ENCODE measurements at places on chromosomes 5 and 9. TPM values are rescaled to one million over a fixed set of nuclear protein-coding genes. Genes with fewer than 3 reads are reported as not detected.

- no peak overlapping the region for H3K4me3 ChIP-seq
- no peaks in the 10 kb centered on the region for H3K4me1 ChIP-seq
- H3K27ac ChIP-seq: no peak overlapping the region
These were observed 36.4 kb upstream of the DAB2 start for GRCh38 chr5:39461007-39461682.

- DNase-seq: peak; percentile 33
- no peaks in the 10 kb centered on the region for H3K27me3 ChIP-seq
- no peaks in the 10 kb centered on the region for H3K4me1 ChIP-seq
- H3K4me3 ChIP-seq: peak overlapping the region; percentile 60
- peak overlapping the region; percentile 57 for H3K27ac ChIP-seq
These were observed 503 bp downstream of the SEMA4D start for GRCh38 chr9:89497257-89497963.

DNA sequence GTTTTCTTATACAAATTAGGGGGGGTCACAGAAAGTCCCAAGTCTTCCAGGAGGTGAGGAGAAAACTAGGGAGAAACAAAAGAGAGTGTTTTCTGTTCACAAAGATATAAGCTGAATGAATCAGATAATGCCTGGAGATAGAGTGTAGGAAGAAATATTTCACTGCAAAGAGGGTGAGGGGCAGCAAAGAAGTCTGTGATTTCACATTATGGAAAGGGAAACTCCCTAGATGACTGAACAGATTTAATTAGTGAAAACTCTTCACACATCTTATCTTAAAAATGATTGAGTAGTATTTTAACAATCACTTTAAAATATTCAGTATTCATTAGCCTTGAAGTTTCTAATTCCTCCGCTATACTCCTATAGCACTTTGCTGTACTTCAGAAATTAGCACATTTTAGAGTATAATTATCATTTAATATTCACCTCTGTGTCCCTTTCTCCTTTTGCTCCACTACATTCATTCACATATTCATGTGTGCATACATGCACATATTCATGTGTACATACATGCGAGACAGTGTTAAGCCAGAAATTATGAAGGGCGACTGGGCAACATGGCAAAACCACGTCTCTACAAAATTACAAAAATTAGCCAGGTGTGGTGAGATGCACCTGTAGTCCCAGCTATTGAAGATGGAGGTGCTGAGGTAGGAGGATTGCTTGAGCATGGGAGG is 332.2 kb downstream of the HTR1A start:
- H3K27me3 ChIP-seq: no peaks in the 10 kb centered on the region
- H3K36me3 ChIP-seq: no peaks in the 10 kb centered on the region
- no peak for DNase-seq
- H3K4me3 ChIP-seq: no peak overlapping the region
- no peak overlapping the region for H3K27ac ChIP-seq

DNA sequence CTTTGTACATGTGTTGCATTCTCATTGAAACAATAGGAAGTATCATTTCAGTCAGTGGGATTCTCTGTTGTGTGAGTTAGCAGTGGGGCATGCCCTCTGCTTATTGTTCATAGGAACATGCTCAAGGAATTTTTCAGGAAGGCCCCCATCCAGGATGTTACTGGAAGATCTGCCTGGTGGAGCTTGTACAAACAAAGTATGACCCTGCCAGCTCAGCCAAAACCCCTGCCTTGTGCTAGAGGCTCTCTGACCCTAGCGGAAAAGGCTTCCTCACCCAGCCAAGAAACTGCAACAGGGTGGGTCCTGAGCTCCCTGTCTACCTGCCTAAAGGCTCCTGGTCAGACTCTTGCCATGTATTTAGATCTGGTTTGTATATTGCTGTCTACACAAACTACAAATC is 43.2 kb downstream of the MRRF start:
- no peaks in the 10 kb centered on the region for H3K4me1 ChIP-seq
- DNase-seq: no peak
- H3K4me3 ChIP-seq: no peak overlapping the region
- H3K27me3 ChIP-seq: no peaks in the 10 kb centered on the region
- no peak overlapping the region for H3K27ac ChIP-seq

- H3K4me1 ChIP-seq: peaks cover 21% of the 10 kb centered on the region
- H3K4me3 ChIP-seq: peak overlapping the region; percentile 33
- H3K27me3 ChIP-seq: no peaks in the 10 kb centered on the region
- no peaks in the 10 kb centered on the region for H3K36me3 ChIP-seq
- H3K27ac ChIP-seq: peak overlapping the region; percentile 61
- no peak for DNase-seq
These were observed 648 bp upstream of the NSMF start for GRCh38 chr9:137459601-137460362.

GRCh38 chr5:116453988-116454411 is 120.6 kb downstream of the SEMA6A start:
- no peak overlapping the region for H3K4me3 ChIP-seq
- H3K27me3 ChIP-seq: no peaks in the 10 kb centered on the region
- no peaks in the 10 kb centered on the region for H3K4me1 ChIP-seq
- H3K27ac ChIP-seq: no peak overlapping the region
- no peak for DNase-seq

DNA sequence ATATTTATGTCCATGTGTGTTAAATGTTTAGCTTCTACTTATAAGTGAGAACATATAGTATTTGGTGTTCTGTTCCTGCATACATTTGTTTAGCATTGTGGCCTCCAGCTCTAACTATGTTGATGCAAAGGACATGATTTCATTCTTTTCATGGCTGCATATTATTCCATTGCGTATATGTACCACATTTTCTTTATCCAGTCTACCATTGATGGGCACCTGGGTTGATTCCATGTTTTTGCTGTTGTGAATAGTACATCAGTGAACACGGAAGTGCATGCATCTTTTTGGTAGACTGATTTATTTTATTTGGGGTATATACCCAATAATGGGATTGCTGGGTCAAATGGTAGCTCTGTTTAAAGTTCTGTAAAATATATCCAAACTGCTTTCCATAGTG is 359.0 kb downstream of the SLCO4C1 start:
- H3K4me3 ChIP-seq: no peak overlapping the region
- H3K27me3 ChIP-seq: no peaks in the 10 kb centered on the region
- H3K27ac ChIP-seq: no peak overlapping the region
- H3K4me1 ChIP-seq: no peaks in the 10 kb centered on the region
- no peaks in the 10 kb centered on the region for H3K36me3 ChIP-seq

GRCh38 chr9:27278374-27278773 is 18.6 kb downstream of the EQTN start:
- no peak overlapping the region for H3K27ac ChIP-seq
- no peaks in the 10 kb centered on the region for H3K36me3 ChIP-seq
- H3K27me3 ChIP-seq: no peaks in the 10 kb centered on the region
- H3K4me1 ChIP-seq: no peaks in the 10 kb centered on the region

GRCh38 chr5:65290677-65291076 is 191.0 kb downstream of the ADAMTS6 start:
- H3K27ac ChIP-seq: no peak overlapping the region
- H3K4me1 ChIP-seq: no peaks in the 10 kb centered on the region
- no peaks in the 10 kb centered on the region for H3K36me3 ChIP-seq
- no peak for DNase-seq
- H3K27me3 ChIP-seq: no peaks in the 10 kb centered on the region

GRCh38 chr5:16464664-16465543 is 696 bp downstream of the ZNF622 start:
- H3K27me3 ChIP-seq: no peaks in the 10 kb centered on the region
- H3K4me3 ChIP-seq: peak overlapping the region; percentile 98
- H3K27ac ChIP-seq: peak overlapping the region; percentile 86
- peaks cover 6% of the 10 kb centered on the region for H3K36me3 ChIP-seq

GRCh38 chr5:518721-519120 is 5.5 kb downstream of the SLC9A3 start:
- no peak overlapping the region for H3K4me3 ChIP-seq
- no peak overlapping the region for H3K27ac ChIP-seq
- no peaks in the 10 kb centered on the region for H3K4me1 ChIP-seq
- DNase-seq: no peak

The CCDC192 gene
- not detected for total RNA-seq

The AK6 gene
- total RNA-seq: 21.7 TPM

Data from right lobe of liver (tissue), 6 donors.